ENCODE measurements at places on chromosomes 2 and 18. TPM values are rescaled to one million over a fixed set of nuclear protein-coding genes. Genes with fewer than 3 reads are reported as not detected.

Gene LOXHD1
- total RNA-seq: 0.14 TPM

Gene ELOA2
- not detected for total RNA-seq

Gene FSIP2
- not detected for total RNA-seq

Gene CCDC178
- total RNA-seq: not detected

Gene CFAP65
- total RNA-seq: not detected
